ENCODE measurements at places on chromosomes 11 and 22.

DNA sequence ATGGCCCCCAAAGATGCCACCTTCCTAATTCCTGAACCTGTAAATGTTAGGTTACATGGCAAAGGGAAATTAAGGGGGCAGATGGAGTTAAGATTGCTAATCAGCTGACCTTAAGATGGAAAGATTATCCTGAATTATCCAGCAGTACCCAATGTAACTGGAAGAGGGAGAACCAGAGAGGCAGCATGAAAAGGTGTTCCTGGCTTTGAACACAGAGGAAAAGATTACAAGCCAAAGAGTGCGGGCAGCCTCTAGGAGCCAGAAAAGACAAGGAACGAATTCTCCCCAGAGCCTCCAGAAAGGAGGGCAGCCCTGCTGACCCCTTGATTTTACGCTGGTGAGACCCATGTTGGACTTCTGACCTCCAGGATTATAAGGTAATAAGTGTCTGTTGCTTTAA, 15.1 kb upstream of the THRSP start:
- no peak for DNase-seq

GRCh38 chr11:16460508-16460907, 104.2 kb upstream of the SOX6 start:
- no peak for DNase-seq

DNA sequence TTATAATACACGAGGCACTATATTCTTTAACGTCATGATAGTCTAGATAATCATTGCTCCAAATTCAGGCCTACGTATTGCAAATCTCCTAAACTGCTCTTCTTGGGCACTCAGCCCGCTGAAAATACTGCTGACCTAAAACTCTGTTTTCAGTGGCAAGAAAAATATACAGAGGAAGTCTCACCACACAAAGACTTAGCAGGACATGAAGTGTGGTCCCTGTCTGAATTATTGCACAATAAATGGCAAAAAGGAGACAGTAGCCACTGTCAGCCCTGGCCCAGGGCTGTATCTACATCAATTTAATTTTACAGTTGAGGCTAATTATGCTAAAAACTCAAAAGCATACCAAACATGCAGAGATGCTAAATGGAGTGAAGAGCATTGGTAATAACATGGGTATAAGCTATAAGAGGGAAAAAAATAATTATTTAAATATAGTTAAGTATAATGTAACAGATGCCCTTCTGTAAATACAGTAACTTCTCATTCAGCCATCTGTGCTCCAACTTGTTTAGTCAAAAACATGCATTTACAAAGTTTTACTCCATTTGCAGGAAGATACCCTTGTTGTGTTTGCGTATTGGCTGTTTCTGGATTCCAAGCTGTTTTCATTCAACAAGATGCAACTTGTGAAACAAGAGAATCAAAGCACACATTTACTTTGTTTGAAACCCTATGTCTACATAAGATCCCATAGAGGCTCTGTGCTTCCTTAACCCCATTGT, 800.0 kb upstream of the LUZP2 start:
- DNase-seq = no peak

DNA sequence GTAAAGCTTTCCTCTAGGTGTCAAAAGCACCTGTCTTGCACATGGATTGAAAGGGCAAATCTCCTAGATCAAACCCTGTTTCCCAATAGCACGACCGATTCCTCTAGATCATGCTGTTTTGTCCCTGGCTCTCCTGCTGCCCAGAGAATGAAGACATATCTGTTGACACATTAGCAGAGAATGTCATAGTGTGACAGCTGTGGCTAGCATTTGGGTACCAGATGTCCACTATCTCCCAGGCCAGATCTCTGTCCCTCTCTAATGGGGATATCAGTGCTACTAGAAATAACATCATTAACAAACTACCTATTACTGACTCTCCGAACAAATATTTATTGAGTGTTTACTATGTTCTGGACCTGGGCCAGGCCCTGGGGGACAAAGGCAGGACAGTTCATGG, 72.4 kb upstream of the ISX start:
- no peak for DNase-seq

- no peak for DNase-seq
These were observed 24.8 kb upstream of the THY1 start for GRCh38 chr11:119447664-119448242.

DNA sequence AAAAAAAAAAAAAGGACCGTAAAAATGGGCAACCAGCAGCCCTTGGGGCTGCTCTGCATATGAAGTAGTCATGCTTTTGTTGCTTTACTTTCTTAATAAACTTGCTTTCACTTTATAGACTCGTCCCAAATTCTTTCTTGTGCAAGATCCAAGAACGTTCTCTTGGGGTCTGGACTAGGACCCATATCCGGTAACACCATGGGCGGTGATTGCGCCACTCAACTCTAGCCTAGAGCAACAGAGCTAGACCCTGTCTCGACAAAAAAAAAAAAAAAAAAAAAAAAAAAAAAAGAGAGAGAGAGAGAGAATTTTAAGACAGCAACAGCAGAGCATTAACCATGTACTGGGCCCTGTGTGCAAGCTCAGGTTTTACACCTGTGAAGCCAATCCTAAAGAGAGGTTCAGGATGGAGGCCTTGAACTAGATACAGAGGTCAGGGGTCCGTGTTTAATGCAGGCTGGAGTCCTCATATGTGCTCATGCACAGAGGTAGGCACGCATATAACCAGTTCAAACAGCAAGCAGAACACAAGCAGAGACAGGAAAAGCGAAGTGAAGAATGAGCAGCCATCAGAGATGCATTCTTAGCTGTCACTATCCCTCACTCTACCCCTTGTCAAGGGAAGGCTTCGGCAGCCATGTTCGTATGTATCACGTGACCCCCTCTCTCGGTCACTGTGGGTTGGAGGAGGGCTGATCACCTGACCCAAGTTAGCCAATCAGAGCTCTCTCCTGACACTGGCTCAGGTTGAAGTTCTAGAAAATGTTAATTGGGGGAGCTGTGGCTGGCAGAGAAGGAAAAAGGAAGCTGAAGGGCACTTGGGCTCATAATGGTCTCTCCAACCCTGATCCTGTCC, 16.7 kb upstream of the SYT12 start:
- no peak for DNase-seq

DNA sequence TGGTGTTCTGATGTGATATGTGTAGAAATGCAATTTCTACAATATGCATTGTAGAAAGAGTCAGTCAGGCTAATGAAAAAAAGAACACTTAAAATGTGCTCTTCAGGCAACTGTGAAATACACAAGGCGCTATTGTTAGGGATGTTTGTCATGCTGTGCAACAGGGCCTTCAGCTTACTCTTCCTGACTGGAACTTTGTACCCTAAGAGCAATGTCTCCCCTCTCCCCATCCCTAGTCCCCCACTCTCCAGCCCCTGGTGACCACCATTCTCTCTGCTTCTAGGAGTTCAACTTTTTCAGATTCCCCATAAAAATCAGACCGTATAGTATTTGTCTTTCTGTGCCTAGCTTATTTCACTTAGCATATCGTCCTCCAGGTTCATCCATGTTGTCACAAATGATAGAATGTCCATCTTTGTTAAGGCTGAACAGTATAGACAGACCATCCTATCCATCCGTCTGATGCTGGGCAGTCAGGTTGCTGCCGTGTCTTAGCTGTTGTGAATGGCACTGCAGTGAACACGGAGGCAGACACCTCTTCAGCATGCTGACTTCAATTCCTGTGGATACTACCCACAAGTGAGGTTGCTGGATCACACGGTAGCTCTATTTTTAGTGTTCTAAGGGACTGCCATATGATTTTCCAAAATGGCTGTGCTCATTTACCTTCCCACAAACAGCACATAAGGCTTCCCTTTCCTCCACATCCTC, 10.7 kb downstream of the NDUFV1 start:
- DNase-seq = no peak

DNA sequence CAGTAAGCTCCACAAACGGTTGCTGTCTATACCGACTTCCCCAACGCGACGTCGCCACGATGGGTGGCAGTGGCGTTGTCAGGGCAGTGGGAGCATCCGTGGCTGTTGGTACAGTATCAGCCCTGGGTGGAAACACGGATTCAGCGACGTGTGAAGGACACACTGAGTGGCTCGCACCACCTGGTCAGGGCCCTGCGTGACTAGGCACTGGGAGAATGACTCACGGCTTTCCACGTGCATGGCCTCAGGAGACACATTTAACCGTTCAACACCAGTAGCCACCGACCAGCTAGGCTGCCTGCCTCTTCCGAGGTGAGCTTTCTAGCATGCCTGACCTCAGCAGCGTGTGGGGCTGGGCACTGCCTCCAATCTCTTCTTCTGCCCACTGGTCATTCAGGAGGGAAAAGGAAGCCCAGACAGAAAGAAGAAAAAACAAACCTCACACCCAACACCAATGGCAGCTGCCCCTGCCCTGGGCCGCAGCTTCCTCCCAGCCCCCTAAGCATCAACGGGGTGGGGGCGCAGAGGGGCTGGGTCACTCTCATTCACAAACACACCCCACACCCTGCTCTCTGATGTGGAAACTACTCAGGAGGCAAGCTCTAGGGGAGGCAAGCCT, 59.0 kb downstream of the MYH9 start:
- no peak for DNase-seq

GRCh38 chr22:37097346-37097745, 12.2 kb downstream of the TMPRSS6 start:
- DNase-seq = no peak

DNA sequence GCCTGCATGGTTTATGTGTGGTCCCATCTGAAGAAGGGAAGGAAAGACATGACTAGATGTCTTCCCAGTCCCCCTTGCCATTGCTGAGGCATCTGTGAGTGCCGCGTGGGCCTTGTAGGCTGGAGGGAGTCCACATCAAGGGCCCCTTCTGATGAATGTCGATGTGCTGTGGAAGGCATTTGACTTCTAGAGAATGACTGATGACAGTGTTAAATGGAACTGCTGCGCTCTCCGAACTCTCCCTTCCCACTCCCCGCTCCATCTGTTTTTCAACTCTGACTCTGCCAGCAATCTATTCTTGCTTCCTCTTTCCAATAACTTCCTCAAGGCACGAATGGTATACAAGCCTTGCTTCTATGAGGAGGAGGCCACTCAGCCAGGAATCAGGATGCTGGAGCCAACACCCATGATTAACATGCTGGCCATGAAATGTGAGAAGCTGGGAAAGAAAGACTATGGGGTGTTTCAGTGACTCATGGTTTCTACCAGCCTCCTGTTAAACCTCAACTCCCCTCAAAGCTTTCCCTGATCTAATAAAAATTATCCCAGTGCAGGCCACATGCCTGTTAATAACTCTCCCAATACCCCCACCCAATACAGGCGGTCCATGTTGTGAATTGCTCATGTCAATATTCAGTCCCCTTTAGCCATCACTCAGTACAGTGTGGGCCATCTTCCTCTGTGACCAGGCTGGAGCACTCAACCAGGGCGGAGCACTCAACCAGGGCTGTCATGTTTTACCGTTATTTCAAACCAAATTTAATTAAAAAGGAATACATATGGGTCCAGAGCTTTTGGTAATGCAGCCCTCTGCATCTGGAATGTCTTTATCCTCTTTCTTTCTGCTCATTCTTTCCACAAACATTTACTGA, 46.4 kb upstream of the TBCEL start:
- no peak for DNase-seq

DNA sequence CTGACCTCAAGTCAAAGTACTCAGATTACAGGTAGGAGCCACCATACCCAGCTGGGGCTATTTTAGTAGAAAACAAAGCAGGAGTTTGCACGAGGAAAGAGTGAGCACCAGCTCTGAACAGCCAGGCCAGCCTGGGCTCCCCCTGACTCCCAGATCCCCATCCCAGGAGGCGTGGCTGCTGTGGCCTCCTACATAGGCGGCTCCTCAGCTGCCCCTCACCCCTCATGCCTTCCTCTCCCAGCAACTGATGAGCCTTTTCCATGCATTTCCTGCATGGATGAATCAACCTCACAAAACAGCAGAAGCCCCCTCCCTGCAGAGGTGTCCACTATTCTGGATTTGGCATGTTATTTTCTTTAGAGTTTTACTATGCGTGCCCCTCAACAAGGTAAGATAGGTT, 10.5 kb upstream of the FLRT1 start:
- DNase-seq = no peak

- DNase-seq = no peak
These were observed 653 bp downstream of the PCSK7 start for GRCh38 chr11:117230999-117231841.
